Hematopoietic multipotent progenitor cell treated with erythropoietin and hydrocortisone succinate and interleukin-3 and kit ligand, for 17 days (in vitro differentiated cells): ENCODE measurements at places on chromosomes 2 and 18.

DNA sequence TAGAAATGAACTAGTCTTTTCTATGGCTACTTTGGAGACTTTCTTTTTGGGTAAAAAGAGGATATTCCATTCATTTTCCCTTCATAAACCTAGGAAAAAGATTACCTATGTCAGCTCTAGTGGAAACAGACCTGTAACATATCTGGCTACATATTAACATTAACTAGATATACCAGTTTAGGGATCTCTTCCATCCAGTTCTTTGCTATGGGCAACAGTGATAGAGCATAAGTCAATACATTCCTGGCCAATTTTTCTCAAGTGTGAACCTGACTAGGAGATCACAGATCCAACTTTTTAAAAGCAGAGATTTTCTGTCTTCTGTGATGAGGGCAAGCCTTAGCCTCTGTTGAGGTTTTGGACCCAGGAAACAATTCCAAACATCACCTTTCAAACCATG lies 34.5 kb downstream of the PLEKHM3 start:
- DNase-seq = no peak

- no peak for DNase-seq
These were observed 1.6 kb downstream of the SETBP1 start for GRCh38 chr18:44682201-44682870.

DNA sequence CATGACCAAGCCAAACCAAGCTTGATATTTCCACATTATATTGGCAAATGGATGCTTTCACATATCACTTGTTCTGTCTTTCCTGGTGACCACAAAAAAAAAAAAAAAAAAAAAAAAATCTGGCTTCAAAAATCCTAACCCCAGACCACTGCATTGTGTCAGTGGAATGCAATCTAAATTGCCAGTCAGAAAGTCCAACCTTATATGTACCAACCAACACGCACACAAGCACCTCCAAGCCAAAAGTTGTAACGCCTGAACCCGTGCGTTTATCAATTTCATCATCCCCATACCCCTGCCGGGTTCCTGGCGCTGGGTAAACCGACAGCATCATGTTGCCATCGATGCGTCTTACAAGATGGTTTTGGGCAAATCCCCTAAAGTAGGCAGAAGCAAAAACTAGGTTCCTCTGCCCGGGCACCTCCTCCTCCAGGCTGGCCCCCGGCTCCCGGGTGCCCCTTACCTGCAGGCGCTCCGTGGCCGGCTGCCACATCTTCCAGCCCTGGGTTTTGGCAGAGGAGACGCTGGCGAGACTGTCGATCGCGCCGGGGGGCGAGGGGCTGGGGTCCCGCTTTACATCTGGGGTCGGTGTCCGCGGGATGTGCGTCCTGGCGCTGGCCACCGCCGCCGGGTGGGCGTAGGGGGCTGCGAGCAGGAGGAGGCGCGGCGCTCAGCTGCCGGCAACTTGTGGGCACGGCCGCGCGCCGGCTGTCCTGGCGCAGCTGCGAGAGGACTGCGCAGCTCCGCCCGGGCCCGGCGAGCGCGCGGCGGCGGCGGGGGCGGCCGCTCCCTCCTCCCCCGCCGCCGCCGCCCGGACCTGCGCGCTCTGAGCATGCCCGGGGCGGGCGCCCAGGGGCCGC lies at the start of gene PID1:
PID1 (minus strand) TSS at position 737 of the 860 bp plus-strand sequence; CDS start at position 493, 244 bp downstream.
- no peak for DNase-seq

GRCh38 chr2:172627181-172627580 lies 71.3 kb downstream of the PDK1 start:
- no peak for DNase-seq

GRCh38 chr2:182852801-182853200 lies 13.6 kb downstream of the FRZB start:
- no peak for DNase-seq

DNA sequence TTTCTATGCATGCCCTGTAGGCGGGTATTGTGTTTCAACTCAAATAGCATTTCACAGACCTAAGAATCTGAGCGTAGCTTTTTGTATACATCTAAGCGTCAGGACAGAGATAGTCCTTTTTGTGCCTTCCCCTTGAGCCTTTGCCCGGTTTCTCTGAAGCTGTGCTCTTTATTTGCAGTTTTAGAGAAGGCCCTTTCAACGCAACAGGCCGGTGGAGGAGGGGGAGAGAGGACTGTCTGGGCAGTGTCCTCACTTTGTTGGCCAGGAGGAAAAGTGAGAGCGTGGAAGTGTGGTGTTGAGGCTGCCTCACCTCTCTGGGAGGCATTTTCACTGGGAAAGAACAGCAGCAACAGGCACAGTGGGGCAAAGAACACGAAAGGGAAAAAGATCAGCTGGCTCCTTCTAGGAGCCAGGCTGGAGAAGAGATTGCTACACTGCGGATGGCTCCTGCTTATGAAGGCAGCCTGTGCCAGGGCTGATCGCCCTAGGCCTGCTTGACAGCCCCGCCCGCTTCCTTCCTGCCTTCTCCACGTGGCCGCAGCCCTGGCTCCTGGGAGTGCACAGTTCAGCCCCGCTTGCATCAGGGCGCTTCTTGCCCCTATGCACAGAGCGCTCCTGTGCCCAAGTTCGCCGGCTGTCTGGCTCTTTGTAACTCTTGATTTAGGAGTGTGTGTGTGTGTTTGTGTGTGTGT lies 195.6 kb upstream of the POU3F3 start:
- DNase-seq = no peak

- DNase-seq = no peak
These were observed 77.5 kb upstream of the PROKR1 start for GRCh38 chr2:68565858-68566257.

- no peak for DNase-seq
These were observed 123.9 kb downstream of the EPHA4 start for GRCh38 chr2:221448057-221448843.

- no peak for DNase-seq
These were observed 201.4 kb downstream of the CTNNA2 start for GRCh38 chr2:79714283-79714682.

DNA sequence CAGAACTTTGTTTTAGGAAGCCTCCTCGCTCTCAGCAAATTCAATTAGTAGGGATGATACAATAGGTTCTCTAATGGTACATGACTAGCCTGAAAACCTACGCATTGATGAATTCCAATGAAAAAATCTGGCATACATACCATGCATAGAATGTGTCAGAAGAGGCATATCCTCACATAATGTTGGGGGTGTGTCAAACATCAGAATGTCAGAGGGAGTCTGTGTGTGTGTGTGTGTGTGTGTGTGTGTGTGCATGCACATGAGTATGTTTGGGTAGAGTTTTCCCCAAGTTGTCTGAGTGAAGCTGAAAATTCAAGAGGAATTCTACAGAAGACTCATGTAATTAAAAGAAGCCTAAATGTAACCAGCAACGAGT lies 78.5 kb downstream of the FIGN start:
- no peak for DNase-seq

- no peak for DNase-seq
These were observed 57.1 kb upstream of the MEIS1 start for GRCh38 chr2:66377832-66378231.

GRCh38 chr18:21996351-21996826 lies 173.0 kb upstream of the GATA6 start:
- no peak for DNase-seq

GRCh38 chr2:41924709-41925408 lies 123.0 kb upstream of the PKDCC start:
- DNase-seq = no peak

DNA sequence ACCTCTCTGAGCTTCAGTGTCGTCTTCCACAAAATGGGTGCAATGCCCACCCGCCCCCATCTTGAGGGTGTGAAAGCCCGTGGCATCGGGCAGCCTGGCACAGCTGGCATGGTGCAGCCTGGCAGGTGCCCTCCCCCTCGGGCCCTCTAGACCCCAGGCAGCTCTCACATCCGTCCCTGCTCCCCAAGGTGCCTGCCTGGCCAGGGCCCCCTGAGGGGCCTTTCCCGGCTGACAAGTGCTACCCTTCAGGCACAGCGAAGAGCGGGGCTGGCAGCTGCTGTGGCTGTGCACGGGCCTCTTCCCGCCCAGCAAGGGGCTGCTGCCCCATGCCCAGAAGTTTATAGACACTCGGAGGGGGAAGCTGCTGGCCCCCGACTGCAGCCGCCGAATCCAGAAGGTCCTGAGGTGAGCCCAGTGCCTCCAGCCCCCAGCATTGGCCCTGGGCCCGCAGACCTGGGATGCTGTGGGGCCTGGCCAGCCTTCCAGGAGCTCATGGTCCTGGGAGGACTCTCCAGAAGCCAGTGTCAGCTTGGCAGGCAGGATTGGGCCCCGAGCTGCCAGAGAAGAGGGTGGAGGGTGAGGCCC lies 13.9 kb upstream of the GPR17 start:
- DNase-seq = no peak

- no peak for DNase-seq
These were observed 437.9 kb upstream of the UBE2E3 start for GRCh38 chr2:180542511-180542910.

- no peak for DNase-seq
These were observed 139.9 kb downstream of the LRRC30 start for GRCh38 chr18:7370802-7371201.

- DNase-seq = no peak
These were observed 9.3 kb upstream of the ALLC start for GRCh38 chr2:3648652-3649177.

DNA sequence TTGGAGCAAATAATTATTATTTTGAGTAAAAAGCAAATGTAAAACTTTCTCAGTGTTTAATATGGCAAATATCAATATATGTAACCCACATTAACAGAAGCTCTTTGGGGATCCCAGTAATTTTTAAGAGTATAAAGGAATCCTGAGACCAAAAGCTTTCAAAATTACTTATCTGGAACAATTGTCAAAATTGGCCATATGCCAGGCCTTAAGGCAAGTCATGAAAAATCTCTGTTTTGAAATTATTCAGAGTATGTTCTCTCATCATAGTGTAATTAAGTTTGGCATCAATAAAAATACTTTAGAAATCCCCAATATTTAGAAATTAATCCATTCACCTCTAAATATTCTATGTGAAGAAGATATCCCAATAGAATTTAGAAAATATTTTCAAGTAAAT lies 225.3 kb upstream of the ARL4C start:
- DNase-seq = no peak

DNA sequence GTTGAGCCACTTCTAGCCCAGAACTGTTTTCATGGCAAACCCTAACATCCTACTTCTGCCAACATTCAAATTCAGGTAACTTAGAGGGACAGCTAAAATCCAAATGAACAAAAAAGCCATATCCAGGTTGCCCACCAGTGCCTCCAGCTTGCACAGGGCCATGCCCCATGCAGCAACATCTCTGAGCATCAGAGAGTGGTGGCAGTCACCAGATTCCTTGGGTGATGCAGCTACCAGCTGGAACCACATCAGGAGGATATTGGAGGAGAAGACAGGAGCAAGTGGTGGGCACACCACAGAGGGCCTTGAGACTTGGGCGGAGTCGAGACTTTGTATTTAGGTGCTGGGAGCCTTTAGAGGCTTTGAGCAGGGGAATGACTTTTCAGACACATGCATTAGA lies 50.5 kb downstream of the SDC1 start:
- DNase-seq = no peak

GRCh38 chr18:48023334-48024008 lies 93.0 kb upstream of the SMAD2 start:
- no peak for DNase-seq

GRCh38 chr2:25784404-25784803 lies 93.9 kb downstream of the ASXL2 start:
- no peak for DNase-seq

- DNase-seq = no peak
These were observed 85.5 kb downstream of the MALT1 start for GRCh38 chr18:58756596-58757240.
